Thoracic aorta (tissue), 2 donors: ENCODE measurements at places on chromosomes 1 and 21. TPM values are rescaled to one million over a fixed set of nuclear protein-coding genes. Genes with fewer than 3 reads are reported as not detected.
A peak's percentile ranks its signal among the peaks of the same experiment; 100 is the strongest.

DNA sequence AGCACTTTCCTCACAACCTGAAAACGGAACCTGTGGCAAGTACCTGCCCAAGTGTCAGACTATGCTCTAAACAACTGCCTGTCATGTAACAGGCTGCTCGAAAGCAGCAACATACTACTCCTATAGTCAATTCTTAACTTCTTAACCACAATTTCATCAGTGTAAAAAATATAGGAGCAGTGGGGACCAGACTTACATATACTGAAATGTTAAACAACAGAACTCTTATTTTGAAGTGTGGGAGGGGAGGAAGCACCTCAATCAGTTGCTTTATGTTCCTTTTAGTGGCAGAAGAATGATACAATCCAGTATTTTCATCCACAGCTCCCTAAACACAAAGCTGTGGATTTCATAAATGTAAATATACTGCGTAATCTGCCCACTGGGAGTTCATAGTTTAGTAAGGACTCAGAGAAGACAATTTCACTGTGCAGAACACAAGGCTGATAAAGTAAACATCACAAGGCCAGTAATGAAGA lies 44.2 kb downstream of the WLS start:
- no peak overlapping the region for H3K27ac ChIP-seq
- no peak overlapping the region for H3K4me3 ChIP-seq
- H3K4me1 ChIP-seq: no peaks in the 10 kb centered on the region
- no peak for DNase-seq

- H3K27me3 ChIP-seq: no peaks in the 10 kb centered on the region
- peak within 1 kb of the TSS; percentile 13 for H3K27ac ChIP-seq
- H3K36me3 ChIP-seq: no peaks in the 10 kb centered on the region
- H3K4me3 ChIP-seq: peak within 1 kb of the TSS; percentile 83
- no peak for DNase-seq
These were observed at the start of gene PRKAA2 for GRCh38 chr1:56644919-56645676. PRKAA2 (plus strand) TSS chr1:56645314; CDS start chr1:56645388, 74 bp downstream.

The OLFML3 gene
- total RNA-seq: 56.0 TPM

- no peaks in the 10 kb centered on the region for H3K4me1 ChIP-seq
- no peak overlapping the region for H3K4me3 ChIP-seq
- no peak overlapping the region for H3K27ac ChIP-seq
- H3K36me3 ChIP-seq: peaks cover 34% of the 10 kb centered on the region
- no peaks in the 10 kb centered on the region for H3K27me3 ChIP-seq
- DNase-seq: no peak
These were observed 22.6 kb downstream of the PDXK start for GRCh38 chr21:43741423-43742096.

- H3K4me1 ChIP-seq: peaks cover 21% of the 10 kb centered on the region
- no peak for DNase-seq
- H3K36me3 ChIP-seq: no peaks in the 10 kb centered on the region
- H3K4me3 ChIP-seq: no peak overlapping the region
These were observed 426.6 kb downstream of the DUSP10 start for GRCh38 chr1:221315330-221315729.

DNA sequence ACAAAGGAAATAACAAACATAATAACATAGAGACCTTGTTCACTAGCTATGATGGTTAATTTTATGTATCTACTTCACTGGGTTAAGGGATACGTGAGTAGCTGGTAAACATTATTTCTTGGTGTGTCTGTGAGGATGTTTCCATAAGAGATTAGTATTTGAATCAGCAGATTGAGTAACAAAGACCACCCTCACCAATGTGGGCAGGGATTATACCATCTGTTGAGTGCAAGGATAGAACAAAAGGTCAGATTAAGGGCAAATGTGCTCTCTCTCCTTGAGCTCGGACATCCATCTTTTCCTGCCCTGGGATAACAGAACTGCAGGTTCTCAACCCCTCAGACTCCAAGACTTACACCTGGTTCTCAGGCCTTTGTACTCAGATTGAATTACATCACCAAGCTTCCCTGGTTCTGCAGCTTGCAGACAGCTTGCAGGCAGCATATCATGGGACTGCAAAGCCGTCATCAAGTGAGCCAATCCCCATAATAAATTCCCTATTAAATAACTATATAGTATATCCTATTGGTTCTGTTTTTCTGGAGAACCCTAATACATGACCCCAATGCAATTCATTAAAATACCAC lies 9.2 kb downstream of the SPATA6 start:
- no peaks in the 10 kb centered on the region for H3K36me3 ChIP-seq

The IQGAP3 gene
- 2.2 TPM for total RNA-seq

The CDK11B gene
- total RNA-seq: 19.1 TPM

DNA sequence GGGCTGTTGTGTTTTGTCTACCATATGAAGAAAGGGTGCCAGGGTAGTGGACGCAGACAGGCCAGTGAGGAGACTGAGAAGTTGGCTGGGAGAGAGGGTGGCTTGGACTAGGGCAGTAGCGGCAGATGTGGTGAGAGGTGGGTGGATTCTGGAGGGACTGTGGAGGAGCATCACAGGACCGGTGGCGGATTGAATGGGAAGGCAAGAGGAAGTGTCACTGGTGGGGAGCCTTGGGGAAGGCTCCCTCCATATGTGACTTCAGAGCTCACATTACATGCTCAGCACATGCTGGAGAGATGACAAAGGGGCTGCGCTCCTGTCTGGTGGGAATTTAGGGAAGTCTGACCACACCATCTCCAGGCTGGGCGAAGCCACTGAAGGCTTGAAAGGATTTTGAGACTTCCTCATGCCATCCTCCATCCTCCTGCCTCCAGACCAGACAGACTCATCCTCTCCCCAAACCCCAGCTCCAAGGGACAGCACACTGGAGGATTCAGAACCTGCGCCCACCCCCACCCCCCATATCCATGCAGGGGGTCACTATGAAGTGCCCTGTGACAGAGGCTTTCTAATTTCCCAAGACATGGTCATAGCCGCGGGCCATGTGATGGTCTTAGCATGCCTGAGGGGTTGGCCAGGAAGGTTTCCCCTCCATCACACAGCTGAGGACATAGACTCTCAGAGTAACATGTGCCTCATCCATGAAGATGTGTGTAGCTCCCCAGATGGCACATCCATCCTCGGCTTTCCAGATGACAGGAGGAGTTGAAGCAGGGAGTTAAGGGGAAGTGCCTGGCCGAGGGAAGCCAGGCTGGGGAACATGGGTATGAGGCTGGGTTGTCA lies 138.8 kb upstream of the WNT4 start:
- H3K4me1 ChIP-seq: no peaks in the 10 kb centered on the region
- DNase-seq: no peak
- H3K27ac ChIP-seq: no peak overlapping the region
- no peaks in the 10 kb centered on the region for H3K27me3 ChIP-seq

GRCh38 chr1:167212025-167212424 lies 8.7 kb upstream of the POU2F1 start:
- no peak overlapping the region for H3K27ac ChIP-seq
- H3K36me3 ChIP-seq: no peaks in the 10 kb centered on the region
- H3K4me1 ChIP-seq: no peaks in the 10 kb centered on the region
- DNase-seq: no peak

The KRTAP19-1 gene
- not detected for total RNA-seq

DNA sequence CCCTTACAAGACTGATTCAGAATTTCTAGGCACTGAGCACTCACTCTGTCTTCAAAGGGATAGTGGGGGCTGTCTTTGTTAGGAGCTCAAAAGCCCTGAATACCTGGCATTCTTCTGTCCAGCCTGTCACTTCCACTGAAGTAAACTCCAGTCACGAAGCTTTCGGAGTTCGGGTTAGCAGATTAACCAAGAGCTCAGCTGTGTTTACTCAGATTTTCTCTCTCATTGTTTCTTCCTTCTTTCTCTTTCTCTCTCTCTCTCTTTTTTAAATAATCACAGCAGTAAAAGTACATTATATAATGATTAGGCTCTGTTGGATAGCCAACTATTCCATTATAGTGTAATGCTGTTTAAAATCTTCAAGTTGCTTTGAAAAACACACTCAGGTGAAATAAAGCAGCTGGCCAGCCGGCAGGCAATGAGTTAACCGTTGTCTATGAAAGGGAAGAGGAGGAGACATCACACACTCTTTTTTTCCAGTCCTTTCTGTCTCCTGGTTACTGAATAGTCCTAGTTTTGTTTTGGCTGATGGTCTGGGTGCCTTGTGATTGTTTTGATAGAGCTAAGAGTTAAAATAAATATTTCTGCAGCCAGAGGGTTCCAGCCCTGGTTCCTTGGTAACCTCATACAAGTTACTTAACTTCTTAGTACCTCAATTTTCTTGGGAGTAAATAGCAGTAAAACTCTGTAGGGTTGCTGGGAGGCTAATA lies 89.8 kb downstream of the ADSS2 start:
- no peak overlapping the region for H3K4me3 ChIP-seq
- no peaks in the 10 kb centered on the region for H3K36me3 ChIP-seq
- no peak for DNase-seq
- H3K4me1 ChIP-seq: no peaks in the 10 kb centered on the region

The TTC3 gene
- 85.2 TPM for total RNA-seq

The BRWD1 gene
- total RNA-seq: 81.6 TPM

GRCh38 chr1:46520063-46520911 lies 30.7 kb downstream of the DMBX1 start:
- H3K27me3 ChIP-seq: no peaks in the 10 kb centered on the region
- no peak overlapping the region for H3K27ac ChIP-seq
- peaks cover 4% of the 10 kb centered on the region for H3K4me1 ChIP-seq
- no peak overlapping the region for H3K4me3 ChIP-seq
- DNase-seq: no peak

The PPP2R5A gene
- 50.6 TPM for total RNA-seq

The KCNC4 gene
- 17.6 TPM for total RNA-seq

- no peaks in the 10 kb centered on the region for H3K4me1 ChIP-seq
- H3K36me3 ChIP-seq: no peaks in the 10 kb centered on the region
- H3K4me3 ChIP-seq: no peak overlapping the region
- H3K27ac ChIP-seq: no peak overlapping the region
These were observed 34.9 kb downstream of the ZNF644 start for GRCh38 chr1:90986953-90987352.

DNA sequence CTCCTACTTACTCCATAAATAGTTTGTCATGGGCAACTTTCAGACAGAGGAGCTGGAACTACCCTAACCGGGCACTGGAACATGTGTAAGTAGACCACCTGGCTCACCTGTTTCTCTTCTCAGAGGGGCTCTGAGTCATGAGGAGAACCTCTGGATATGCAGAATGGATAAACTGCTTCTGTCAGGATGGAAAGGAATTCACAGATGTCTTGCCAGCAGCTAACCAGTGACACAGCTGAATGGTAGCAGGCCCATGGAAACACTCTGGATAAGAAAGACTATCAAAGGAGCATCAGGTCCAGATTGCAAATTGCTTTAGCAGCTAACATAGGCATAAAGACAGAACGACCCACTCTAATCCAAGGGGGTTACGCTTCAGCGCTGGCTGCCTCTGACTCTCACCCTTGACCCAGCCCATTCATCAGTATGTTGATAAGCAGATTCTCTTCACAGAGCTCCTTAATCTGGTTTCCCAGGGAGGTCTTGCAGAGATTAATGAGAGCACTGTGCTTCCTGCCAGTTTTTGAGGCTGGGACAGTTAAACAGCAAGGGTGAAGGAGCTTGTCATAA lies 54.2 kb downstream of the HIVEP3 start:
- DNase-seq: no peak
- no peaks in the 10 kb centered on the region for H3K27me3 ChIP-seq
- H3K36me3 ChIP-seq: no peaks in the 10 kb centered on the region
- H3K4me1 ChIP-seq: no peaks in the 10 kb centered on the region

- no peak overlapping the region for H3K4me3 ChIP-seq
- H3K27ac ChIP-seq: no peak overlapping the region
- no peaks in the 10 kb centered on the region for H3K4me1 ChIP-seq
- H3K36me3 ChIP-seq: no peaks in the 10 kb centered on the region
These were observed 219.8 kb upstream of the PRMT6 start for GRCh38 chr1:106836708-106837107.

The ERG gene
- total RNA-seq: 177 TPM

The ADGRB2 gene
- 1.5 TPM for total RNA-seq

The OPRD1 gene
- not detected for total RNA-seq

The B3GALT6 gene
- 25.3 TPM for total RNA-seq

DNA sequence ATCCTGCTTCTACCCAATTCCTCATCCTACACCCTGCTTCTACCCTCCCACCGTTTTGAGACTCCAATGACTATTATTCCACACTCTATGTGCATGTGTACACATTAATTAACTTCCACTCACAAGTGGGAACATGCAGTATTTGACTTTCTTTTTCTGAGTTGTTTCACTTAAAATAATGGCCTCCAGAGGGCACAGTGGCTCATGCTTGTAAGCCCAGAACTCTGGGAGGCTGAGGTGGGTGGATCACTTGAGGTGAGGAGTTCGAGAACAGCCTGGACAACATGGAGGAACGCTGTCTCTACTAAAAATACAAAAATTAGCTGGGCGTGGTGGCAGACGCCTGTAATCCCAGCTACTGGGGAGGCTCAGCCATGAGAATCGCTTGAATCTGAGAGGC lies 464.8 kb downstream of the PTBP2 start:
- H3K27ac ChIP-seq: no peak overlapping the region
- H3K4me1 ChIP-seq: no peaks in the 10 kb centered on the region
- no peaks in the 10 kb centered on the region for H3K27me3 ChIP-seq
- H3K36me3 ChIP-seq: no peaks in the 10 kb centered on the region

The SPATA17 gene
- total RNA-seq: 9.3 TPM

The COL6A1 gene
- total RNA-seq: 814 TPM

The TMEM82 gene
- total RNA-seq: not detected

The LCE3D gene
- not detected for total RNA-seq

DNA sequence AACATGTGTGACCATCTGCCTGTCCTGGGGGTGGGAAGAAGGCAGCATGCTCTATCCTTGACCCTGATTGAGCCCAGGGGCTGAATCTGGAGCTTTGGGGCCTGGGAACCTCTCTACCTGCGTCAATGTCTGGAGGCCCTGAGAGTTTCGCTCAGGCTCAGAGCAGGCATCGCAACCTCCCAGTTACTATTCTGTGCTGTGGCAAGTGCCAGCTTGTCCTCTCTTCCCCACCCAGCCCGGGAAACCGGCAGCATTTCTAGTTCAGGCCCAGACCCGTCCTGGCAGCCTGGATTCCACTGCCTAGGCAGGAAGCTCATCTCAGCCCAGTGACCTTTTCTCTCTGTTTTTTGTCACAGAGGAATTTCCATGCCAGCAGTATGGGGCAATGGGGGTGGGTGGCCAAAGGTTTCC lies 10.0 kb upstream of the IRF6 start:
- no peak overlapping the region for H3K4me3 ChIP-seq
- H3K36me3 ChIP-seq: no peaks in the 10 kb centered on the region
- DNase-seq: no peak
- no peaks in the 10 kb centered on the region for H3K4me1 ChIP-seq
- no peak overlapping the region for H3K27ac ChIP-seq
- H3K27me3 ChIP-seq: no peaks in the 10 kb centered on the region

The CDC20 gene
- total RNA-seq: 0.41 TPM

The PARK7 gene
- total RNA-seq: 145 TPM

- H3K27me3 ChIP-seq: no peaks in the 10 kb centered on the region
- no peaks in the 10 kb centered on the region for H3K4me1 ChIP-seq
- no peaks in the 10 kb centered on the region for H3K36me3 ChIP-seq
- H3K27ac ChIP-seq: no peak overlapping the region
These were observed 40.0 kb downstream of the CLDN17 start for GRCh38 chr21:30126576-30126975.
